ENCODE measurements at places on chromosomes 13 and 19. TPM values are rescaled to one million over a fixed set of nuclear protein-coding genes. Genes with fewer than 3 reads are reported as not detected.

DNA sequence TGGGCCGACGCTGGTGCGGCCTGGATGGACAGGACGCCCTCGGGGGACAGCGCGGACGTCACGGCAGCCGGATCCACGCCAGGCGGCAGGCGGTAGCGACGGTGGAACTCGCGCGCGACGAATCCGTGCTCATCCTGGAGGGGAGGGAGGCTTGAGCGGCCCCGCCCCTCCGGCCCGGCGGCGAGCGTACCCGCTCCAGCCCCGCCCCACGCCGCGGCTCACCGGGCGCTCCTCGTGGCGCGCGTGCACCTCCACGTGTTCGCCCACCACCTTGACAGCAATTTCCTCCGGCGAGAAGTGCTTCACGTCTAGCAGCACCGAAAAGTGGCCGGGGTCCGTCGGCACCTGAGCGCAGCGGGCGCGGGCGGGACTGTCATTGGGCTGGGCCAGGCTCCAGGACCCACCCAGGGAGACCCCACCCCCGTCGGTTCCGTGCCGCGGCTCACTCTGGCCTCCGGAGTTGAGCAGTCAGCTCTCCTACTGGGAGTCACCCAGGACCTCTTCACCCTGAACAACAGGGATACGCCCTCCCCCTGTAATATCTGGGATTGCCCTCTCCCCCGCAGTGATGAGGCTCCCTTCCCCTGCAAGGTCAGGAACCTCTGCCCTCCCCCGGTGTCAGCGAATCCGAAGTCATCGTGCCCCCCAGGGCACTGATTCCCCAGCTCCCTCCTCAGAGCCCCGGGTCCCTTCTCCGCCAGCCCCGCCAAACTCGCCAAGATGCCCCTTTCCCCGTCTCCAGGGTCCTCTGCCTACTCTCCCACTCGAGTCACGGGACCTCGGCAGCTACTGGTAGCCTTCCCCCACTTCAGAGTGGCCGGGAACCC is 1.1 kb downstream of the HSPB6 start:
- DNase-seq = peak; percentile 88

DNA sequence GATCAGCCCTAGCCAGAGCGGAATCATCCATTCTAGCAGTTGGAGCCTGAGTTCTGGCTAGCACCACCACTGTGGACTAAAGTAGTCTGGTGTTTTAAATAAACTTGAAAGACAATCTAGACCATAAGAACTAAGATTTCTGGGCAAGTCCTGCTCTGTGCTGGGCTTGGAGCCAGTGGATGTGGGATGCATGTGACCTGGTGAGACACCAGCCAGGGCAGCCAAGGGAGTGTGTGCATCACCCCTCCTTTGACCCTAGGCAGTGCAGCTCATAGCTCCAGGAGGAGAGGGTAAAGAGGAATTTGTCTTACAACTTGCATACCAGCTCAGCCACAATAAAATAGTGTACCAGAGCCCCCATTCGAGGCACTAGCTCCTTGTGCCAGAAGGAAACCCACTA is 21.0 kb downstream of the ITGBL1 start:
- no peak for DNase-seq

GRCh38 chr13:67221630-67222226 is 8.4 kb downstream of the PCDH9 start:
- DNase-seq = no peak

Gene CEACAM20
- not detected for polyA plus RNA-seq

Gene OR7G1
- not detected for polyA plus RNA-seq

GRCh38 chr13:40063278-40063698 is 407.8 kb downstream of the COG6 start:
- DNase-seq = no peak

Gene MIA
- 1.2 TPM for polyA plus RNA-seq

GRCh38 chr13:94710065-94710781 is 2.1 kb downstream of the SOX21 start:
- DNase-seq = no peak

Gene KEAP1
- polyA plus RNA-seq = 65.6 TPM

Gene FCAR
- 0.35 TPM for polyA plus RNA-seq

- peak; percentile 69 for DNase-seq
Measured at GRCh38 chr19:12639901-12640613, 26.5 kb downstream of the MAN2B1 start.

DNA sequence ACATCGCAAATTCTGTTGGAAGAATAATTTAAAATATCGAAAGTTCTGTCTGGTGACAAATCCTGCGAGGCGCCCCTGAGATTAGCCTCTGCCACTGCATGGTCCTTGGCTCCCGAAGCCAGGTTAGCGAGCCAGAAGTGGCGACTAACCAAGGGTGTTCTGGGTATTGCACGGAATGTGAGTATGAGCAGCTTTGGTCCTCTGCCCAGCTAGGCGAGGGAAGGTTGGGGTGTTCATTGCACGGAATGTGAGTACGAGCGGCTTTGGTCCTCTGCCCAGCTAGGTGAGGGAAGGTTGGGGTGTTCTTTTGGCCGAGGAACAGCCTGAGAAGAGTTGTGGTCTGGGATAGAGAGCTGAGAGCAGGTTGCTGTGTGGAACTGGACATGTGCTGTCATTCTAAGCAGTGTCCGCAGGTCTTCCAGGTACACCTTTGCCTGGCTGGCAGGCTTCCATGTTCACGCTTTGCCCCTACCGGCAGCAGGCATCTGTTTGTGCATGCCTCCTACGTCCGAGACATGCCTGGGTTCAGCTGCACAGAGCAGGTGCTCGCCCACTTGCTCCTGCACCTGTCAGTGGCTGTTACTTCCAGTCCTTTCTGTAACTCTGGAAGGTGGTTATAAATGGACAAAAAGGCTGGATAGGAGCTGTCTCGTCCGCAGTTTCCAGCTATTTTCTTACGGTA is 18.3 kb upstream of the TEX29 start:
- no peak for DNase-seq

DNA sequence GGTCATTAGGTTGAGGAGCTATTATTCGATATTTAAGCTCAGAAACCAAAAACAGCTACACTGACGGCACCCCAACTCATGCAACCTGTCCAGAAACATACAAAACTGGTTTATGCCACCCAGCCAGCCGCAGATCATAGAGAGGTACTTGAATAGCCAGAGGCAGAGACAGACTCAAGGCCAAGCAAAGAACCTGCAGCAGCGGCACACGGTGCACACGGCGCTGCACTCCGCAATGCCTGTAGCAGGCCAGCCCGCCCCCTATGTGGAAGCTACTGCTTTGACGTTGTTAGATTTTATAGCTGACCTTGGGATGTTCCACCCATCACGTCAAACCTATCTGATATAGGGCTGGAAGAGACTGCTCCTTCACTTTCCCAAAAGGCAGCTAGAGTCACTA is 11.9 kb upstream of the DHRS12 start:
- no peak for DNase-seq

Gene ZNF135
- polyA plus RNA-seq = 13.8 TPM

Gene ZNF100
- polyA plus RNA-seq = 6.1 TPM

- no peak for DNase-seq
Measured at GRCh38 chr19:13883516-13884064, 6.7 kb downstream of the NANOS3 start.

GRCh38 chr19:5932609-5933262 is 18.7 kb downstream of the CAPS start:
- no peak for DNase-seq

All from hindlimb muscle (tissue), 1 donor.